ENCODE measurements at places on chromosomes 12 and 14. TPM values are rescaled to one million over a fixed set of nuclear protein-coding genes. Genes with fewer than 3 reads are reported as not detected.

DNA sequence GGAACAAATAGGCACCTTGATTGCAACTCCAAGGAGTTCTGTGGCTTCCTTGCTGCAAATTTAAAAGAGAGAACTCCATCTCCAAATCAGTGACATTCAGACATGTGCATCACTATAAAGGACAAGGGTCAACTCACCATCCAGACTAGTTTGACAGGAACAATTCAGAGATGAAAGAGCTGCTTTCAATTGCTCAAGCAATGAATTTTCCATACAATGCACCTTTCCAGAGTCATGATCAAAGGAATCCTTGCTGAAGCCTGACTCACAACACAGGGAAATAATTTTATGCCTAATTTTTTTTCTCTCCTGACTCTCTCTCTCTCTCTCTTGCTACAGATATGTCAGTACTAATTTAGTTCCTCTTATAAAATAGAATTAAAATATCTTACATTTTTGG is 380.5 kb upstream of the GARIN6 start:
- DNase-seq = no peak

DNA sequence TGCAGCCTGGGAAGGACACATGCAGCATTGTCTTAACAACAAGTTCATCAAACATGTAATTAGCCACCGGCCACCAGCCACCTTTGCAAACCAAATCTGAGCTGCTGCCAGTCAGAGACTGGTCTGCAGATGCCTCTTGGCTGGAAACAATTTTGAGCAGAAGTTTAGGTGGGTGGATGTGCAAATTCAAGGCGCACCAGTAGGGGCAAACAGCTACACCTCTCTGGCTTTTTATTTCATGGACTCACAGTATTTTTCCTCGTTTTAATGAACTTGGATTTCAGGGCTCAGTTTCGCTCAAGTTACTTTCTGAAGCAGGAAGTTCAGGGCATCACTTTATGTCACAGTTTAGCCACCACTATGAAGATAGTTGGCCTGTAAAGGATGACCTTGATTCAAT is 94.3 kb downstream of the OTX2 start:
- DNase-seq = no peak

DNA sequence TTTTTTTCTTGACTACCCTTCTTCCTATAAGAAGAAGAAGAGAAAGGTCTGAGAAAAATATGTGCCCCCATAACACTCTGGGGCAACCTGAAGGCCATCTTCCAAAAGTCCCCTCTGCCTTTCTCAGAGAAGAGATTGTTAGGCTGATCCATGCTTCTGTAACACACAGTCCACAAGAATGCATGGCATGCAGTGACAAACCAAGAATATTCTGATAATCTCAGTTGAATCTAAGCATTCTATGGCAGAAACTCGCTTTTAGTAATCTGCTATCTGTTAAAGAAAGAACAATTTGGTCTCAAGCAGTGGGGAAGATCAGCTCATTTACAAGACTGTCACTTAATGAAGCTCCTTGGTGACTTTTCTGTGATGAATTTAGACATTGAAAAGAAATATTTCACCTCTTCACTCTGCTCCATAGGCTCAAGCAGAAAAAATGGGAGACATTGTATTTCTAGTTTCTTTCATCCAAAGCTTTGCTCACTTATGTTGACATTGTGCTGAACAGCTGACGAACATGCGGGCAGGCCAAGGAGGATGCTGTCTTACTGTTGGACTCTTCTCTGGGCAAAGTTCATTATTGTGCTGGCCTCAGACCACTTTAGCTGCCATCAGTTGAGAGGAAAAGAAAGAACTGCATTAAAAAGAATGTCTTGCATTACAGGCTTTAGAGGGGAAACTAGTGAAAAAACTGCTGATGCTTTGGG is 957.1 kb downstream of the DIO2 start:
- no peak for DNase-seq

Gene PRH2
- not detected for total RNA-seq

Gene ETFBKMT
- total RNA-seq = 4.5 TPM
